GM12892 (cell line): ENCODE measurements at places on chromosomes 2 and 18.

- no peak for DNase-seq
These were observed 186.8 kb upstream of the PGAP1 start for GRCh38 chr2:197113275-197113711.

- no peak for DNase-seq
These were observed 31.5 kb downstream of the FAP start for GRCh38 chr2:162211732-162212131.

GRCh38 chr2:41900101-41900577, 147.7 kb upstream of the PKDCC start:
- DNase-seq, result no peak

DNA sequence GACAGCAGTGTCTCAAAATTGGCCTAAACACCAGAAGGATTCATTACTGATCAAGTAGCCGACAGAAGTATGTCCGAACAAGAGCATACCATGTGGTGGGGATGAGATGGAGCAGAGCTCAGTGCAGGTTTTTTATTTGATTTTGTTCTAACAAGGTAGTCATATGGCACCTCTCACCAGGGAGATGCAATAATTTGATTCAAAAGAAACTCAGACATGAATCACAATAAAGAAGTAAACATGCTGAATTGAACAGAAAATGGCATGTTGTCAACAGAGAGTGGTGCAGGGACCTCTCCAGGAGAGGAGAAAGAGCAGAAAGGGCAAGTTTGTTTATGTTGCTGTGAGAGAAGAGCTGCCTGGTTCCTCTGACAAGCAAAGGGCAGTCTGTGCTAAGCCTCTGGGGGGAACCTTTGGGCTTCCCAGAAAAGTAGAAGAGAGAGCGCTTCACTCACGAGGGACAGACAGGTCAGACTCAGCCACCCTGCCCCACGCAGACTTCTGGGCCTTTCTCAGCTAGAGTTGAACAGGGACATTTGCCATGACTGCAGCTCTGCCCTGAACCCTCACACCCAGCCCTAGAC, 351.3 kb upstream of the RAB12 start:
- no peak for DNase-seq

- DNase-seq, result no peak
These were observed 40.7 kb downstream of the SLC3A1 start for GRCh38 chr2:44315945-44316344.

GRCh38 chr2:197075754-197076337, 149.3 kb upstream of the PGAP1 start:
- no peak for DNase-seq

DNA sequence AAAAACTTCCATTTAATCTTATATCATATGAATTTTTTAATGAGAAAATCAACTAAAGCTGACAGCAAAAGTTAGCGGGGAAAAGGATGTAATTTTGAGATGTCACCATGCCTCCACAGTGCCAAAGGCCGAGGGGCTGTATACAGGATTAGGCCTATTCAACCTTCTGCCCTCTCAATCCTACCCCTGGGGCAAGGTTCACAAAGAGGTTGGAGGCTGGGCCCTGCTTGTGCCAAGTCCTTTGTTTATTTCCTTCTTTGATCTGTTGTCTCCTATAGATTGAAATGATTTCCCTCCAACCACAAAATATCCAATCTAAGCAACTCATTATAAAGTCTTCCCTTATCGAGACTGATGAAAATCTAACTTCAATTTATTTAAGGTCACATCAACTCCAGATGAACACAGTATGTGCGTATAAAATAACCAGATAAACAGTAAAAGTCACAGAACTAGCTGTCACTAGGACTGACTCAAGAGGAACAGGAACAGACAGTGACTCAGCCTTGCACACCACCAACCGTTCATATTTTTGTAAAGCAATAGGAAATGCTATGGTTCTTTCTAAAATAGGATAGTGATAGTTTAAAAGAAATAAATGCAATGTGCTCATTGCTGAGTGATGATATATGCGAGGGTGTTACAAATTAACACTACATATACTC, 95.8 kb downstream of the SLC25A12 start:
- no peak for DNase-seq

DNA sequence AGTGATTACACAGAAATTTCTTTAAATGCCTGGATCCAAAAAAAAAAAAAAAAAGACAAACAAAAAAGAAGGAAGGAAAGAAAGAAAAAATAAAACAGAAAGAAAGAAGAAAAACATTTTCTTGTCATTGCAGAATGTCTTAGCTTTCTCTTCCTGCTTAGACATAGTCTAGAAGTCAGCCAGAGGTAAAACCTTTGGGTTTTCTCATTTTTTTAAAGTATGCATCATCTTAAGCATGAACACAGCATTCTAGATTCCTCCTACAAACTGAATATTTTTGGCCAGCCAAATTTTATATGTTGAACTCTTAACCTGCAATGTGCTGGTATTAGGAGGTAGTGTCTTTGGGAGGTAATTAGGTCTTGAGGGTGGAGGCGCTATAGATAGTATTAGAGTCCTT, 243.9 kb downstream of the TRIB2 start:
- DNase-seq, result no peak

DNA sequence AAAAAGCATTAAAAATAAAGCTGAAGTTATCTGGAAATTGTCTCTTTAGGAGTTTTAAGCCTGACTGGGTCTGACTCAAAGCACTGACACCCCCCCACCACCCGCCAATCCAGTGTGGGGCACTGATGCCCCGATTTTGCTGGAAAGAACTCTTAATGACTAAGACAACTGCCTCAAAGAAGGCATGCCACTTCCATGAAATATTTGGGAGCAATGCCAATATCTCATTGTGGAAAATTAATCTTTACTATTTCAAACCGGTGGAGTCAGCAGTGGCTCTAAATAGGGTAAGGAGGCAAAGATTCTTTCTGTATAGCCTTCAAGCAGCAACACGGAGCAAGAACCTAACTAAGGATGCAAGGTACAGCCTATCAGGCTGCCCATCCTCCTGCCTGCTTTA, 4.5 kb downstream of the FKBP7 start:
- DNase-seq, result no peak

DNA sequence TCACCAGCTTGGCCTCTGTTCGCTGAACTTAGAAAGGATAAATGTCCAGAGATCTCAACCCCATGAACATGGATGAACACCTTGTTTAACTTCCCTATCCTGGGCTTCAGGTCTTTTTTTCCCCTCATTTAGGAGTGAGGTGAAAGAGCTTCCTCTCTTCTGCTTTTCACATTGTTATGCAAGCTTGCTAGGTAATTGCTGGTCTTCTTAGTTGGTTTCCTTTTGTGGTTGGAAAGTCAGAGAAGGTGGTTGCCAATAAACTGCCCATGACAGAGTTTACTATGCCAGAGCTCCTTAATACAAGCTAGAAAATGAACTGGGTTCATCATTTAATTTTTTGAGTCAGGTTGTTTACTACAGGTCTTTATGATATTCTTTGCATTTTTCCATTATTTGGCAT, 16.6 kb downstream of the SLC9A4 start:
- no peak for DNase-seq

DNA sequence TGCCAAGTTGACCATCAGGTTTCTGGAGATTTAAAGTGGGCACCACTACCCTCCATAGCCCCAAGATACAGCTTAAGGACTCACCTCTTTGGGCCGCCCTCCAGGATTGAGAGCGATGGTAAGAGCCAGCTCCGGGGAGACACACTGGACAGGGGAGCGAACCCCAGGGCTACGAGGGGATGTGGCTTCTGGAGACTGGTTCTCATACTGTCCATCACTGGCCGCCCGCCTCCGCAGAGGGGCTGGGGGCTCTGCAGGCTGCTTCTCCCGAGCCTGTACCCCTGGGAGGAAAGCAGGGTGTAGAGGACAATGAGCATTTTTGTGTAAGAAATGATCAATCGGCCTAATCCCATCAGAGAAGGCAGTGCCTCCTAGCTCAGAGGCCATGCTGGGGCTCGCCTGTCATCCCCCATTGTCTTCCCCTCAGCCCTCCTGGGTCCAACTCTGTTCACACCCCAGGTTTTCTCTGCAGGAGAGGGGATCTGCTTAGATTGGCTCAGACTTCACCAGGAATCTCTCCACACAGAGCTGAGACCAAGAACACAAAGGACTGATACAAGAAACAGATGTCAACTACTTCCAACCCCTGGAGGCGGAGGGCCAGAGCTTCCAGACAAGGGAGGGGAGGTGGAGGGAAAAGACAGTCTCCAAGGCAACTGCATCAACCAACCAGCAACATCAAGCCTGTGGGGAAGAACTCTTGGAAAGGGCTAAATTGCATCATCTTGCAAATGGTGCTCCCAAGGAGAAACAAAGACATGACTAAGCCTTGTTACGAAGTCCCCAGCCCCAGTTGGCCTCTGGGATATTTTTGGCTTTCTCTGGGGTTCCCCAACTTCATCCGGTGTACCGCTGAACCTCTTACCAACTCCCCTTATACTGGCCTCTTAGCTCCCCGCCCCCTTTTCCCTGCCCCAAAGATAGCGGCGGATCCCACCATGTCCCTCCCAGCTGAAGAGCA, 166.6 kb downstream of the TNS1 start:
- no peak for DNase-seq

GRCh38 chr18:12911929-12912703, 28.1 kb upstream of the PTPN2 start:
- no peak for DNase-seq

DNA sequence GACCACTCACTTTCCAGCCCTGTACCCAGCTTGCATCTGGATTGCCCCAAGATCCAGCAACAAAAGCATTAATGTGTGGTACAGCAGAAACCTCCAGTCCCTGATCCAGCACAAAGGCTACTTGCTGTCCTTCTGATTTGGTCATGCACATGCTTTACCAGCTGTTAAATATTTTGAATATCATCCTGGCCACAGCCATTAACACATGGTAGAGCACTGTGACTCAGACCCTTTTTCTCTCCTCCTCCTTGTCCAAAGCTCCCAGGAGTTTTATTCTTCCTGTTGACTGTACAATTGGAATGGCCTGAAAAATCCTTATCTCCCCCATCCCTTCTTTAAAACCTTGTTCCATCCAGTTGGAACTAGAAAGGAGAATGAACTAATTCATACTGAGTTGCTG, 419.7 kb upstream of the TNP1 start:
- DNase-seq, result no peak

DNA sequence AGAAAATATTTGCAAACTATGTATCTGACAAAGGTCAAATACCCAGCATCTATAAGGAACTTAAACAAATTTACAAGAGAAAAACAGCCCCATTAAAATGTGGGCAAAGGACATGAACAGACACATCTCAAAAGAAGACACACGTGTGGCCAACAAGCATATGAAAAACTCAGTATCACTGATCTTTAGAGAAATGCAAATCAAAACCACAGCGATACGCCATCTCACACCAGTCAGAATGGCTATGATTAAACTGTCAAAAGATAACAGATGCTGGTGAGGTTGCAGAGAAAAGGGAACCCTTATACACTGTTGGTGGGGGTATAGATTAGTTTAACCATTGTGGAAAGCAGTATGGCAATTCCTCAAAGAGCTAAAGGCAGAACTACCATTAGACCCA, 64.3 kb upstream of the RBMS1 start:
- no peak for DNase-seq

- DNase-seq, result peak; percentile 56
These were observed 7.9 kb downstream of the PCBP1 start for GRCh38 chr2:70094978-70095719.

DNA sequence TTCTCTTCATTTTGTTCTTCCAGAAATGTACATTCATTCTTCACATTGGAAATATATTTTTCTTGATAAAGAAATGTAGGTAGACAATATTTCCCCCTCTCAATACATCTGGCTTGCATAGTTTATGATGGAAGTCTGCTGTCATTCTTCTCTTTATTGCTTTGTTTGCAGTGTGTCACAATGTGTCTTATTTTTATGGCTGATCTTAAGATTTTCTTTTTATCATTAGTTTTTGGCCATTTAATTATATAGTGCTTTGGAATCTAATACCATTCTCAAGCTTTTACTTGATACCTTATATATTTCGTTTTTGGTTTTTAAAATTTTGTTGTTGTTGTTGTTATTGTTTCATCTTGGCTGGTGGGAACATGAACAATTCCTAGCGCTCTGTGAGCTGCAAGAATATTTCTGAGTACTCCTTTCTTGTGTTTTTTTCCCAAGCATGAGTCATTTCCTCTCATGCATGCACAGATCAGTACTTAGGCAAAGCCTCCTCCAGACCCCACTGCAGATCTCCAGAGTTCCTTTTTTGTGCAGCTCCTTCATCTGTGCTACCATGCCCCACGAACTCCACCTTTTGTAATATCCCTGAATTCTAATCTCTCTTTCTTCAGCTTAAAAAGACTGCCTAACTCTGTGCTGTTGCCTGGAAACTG, 13.7 kb upstream of the MMADHC start:
- no peak for DNase-seq

GRCh38 chr2:190031969-190032618, 30.4 kb downstream of the MSTN start:
- no peak for DNase-seq

DNA sequence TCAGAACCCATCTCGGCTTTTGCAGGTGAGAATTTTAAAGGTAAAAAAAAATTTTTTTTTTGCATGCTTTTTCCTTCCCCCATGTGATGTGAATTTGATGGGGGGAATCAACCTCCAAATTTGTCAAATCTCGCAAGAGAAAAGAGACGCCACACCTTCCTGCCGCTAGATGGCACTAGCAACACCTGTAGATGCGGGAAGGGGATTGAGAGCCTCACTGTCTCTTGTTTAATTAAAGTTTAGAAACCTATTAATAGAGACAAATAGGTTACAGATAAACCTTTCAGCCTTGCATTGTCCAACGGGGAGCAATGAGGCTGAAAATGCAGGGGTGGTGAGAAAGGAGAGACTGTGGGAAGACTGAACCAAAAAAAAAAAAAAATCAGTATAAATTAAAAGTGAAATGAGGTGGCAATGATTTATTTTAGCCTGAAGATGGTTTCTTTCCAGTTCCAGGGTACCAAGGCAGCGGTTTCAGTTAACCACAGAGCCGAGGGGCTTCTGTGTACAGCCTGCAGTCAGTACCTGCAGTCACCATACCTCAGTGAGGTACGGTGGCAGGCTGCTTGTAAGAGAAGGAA, 84.6 kb downstream of the NRP2 start:
- DNase-seq, result no peak

GRCh38 chr2:38856165-38856564, 19.6 kb downstream of the DHX57 start:
- DNase-seq, result no peak

DNA sequence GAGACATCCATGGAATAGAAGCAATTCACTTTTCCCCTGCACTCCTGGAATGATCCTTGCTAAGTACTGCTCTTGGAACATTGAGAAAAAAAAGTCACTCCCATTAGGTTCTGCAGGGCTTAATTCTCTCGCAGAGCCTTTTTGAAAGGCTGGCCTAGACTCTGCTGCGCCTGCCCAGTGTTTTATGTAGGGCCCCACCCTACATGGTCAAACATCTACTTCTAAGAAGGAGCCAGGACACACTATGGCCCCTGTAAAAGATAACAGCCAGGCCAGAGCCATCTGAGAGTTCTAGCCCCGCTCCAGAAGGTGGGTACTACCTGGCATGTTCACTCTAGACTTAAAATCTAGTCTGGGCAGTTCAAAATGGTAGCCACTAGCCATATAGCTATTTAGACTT, 30.6 kb upstream of the NPAS2 start:
- DNase-seq, result no peak

DNA sequence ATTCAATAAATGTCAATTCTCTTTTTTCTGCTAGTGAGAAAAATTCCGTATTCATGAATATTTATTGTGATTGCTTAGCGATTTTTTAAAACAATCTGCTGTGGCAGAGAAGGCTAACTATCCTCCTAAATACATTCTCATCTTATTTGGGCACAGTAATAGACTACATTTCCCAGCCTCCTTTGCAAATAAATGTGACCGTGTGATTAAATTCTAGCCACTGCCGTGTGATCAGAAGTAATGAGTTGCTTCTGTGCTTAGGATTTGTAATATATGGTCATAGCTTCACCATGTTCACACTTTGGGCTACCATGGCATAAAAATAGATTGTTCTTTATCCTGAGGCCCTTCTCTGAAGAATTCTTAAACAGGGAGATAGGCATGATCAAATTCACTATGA, 179.6 kb downstream of the FAM124B start:
- no peak for DNase-seq
